Kasumi-1 (cell line): ENCODE measurements at places on chromosomes 6 and 20.
A peak's percentile ranks its signal among the peaks of the same experiment; 100 is the strongest.

DNA sequence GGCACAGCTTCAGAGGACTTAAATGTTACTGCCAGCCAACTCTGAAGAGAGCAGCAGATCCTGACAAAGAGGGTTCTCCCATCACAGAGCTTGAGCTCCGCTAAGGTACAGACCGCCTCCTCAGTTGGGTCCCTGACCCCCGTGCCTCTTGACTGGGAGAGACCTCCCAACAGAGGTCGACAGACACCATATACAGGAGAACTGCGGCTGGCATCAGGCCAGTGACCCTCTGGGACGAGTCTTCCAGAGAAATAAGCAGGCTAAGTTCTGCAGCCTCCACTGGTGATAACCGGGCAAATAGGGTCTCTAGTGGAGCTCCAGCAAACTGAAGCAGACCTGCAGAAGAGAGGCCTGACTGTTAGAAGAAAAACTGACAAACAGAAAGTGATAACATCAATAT, 187.0 kb downstream of the CLVS2 start:
- no peak for DNase-seq

GRCh38 chr6:166085500-166085899, 82.2 kb downstream of the TBXT start:
- DNase-seq: no peak

GRCh38 chr20:5737966-5738365, 12.2 kb upstream of the SHLD1 start:
- DNase-seq: no peak

DNA sequence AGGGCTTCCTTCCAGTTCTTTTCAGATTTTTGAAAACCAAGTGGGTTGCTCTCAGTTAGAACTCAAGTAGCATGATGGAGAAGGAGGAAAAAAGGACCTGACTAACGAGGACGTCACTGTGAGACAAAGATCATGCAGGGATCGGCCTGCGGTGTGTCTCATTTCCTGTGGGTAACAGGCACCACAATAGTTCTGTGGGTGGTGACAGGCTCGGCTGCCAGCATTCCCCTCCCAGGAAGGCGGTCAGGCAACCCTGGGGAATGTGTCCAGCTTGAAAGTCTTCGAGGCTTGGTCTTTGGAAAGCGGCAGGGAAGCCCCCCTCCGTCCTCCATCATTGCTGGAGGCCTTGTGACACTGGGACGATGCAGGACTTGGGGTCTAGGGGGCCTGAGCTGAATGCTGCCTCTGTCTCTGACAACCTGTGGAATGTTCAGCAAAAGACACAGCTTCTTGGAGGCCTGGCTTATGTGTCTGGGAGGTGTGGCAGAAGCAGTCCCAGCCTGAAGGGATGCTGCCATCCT, 121.0 kb downstream of the BCAS1 start:
- peak; percentile 53 for DNase-seq
